ENCODE measurements at places on chromosomes 4 and X. TPM values are rescaled to one million over a fixed set of nuclear protein-coding genes. Genes with fewer than 3 reads are reported as not detected.

DNA sequence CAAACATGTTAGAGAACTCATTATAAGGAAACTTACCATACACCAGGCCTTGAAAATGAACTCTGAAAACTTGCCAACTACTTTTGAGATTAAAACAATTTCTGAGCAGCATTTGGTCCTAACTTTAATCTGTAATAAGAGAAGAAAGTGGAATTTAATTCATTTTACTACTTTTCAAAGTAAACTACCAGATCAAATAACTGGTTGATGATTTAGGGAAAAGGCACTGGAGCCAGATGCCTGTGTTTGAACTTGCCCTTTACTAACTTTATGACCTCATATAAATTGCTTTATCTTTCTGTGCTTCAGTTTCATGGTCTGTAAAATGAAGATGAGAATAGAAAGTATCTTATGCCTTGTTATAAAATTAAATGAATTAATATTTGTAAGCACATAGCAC lies 159.9 kb upstream of the PCDH18 start:
- no peak for DNase-seq

- no peak for DNase-seq
These were observed 56.6 kb upstream of the MAB21L2 start for GRCh38 chr4:150525321-150525868.

DNA sequence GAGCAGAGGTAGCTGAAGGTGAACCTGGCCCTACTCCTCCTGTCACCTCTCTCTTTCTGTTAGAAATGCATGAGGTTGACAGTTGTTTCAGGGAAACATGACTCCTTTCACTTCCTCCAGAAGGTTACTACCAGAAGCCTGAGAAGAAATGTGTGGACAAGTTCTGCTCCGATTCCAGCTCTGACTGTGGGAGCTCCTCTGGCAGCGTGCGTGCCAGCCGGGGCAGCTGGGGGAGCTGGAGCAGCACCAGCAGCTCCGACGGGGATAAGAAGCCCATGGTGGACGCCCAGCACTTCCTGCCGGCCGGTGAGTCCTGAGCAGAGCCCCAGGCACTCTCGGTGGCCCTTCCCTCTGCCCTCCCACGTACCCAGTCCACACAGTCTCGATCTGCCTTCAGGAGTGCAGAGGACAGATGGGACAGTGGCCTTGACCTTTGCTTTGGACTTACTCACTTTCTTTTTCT lies 61.3 kb upstream of the TLR2 start:
- no peak for DNase-seq

DNA sequence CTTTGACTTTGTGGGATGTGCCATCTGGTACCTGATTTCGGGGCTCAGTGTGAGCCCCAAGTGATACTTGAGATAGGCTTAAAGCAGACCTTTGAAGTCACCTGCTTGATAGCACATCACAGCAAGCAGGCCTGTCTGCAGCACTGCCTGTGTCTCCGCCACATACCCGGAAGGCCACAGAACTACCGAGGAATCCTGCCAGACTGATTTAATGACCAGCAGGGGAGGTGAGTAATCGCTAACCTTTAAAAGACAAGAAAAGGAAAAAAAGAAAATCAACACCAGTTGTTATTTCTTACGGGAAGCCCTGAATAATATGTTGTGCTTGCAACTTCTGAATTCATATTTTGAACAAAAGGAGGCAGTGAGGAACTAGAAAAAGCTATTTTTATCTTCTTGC lies 6.8 kb downstream of the PTCHD1 start:
- DNase-seq, result no peak

DNA sequence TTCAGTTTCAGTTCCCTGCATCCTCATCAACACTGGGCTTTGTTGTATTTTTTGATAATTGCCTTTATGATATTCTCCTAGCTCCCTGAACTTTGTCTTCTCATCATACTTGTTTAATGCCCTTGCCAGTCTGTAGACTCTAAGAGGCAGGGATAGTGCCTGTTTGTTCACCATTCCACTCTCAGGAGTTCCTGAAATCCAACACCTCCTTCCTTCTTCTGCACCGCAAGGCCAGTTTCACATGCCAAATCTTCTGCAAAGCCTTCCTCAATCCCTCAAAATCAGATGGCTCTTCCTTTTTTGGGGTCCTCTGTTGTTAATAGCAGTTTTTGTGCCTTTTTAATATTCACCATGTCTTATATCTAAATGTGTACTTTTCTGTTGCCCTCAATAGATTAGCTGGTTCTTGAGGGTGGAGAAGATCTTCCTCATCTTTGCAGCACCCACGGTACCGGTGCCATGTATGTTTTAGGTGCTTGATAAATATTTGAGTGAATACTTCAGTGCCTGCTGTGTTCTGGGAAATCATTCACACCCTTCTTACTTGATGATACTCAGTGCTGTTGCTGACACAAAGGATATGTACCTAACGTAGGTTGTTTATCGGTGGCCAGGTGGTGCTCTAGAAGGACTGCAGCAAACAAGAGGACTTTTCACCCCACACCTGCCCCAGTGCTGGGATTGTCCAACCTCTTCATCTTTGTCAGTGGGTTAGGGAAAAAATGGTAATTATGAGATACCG lies 85.3 kb upstream of the LIMCH1 start:
- DNase-seq, result no peak

DNA sequence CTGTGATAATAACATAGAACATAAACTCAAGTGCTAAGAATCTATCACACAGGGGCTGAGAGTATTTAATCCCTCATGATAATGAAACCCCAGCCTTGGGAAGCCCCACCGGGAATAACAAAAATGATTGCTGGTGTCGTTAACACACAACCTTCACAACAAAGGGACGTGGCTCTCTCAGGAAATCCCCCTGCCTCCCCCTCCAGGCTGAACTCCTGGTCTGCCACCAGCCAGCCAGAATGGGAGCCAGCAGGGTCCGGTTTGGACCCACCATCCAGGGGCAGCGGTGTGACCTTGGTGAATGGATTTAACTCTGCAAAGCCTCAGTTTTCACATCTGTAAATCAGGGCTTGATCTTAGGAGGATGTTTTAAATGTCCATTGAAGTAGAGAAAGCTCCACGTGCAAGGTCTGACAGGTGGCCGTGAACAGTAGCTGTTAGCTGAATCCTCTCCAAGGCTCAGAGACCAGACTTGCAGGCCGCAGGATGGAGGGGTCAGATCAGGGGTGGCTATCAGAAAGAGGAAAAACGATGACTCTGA lies 46.5 kb downstream of the ABLIM2 start:
- DNase-seq, result no peak

The TEX28 gene
- total RNA-seq, result not detected

The PNMA5 gene
- total RNA-seq, result not detected
